Myometrial cell (primary cell): ENCODE measurements at places on chromosomes 6 and 20. TPM values are rescaled to one million over a fixed set of nuclear protein-coding genes. Genes with fewer than 3 reads are reported as not detected.

Gene ULBP1
- 4.3 and 4.8 TPM in 2 replicates for total RNA-seq

Gene GCM1
- total RNA-seq = not detected in 2 replicates

Gene PSORS1C1
- total RNA-seq = 0.18 TPM in 1 of 2 replicates, not detected in the other

Gene KCNB1
- 0.29 TPM in 1 of 2 replicates, not detected in the other for total RNA-seq

Gene CCN5
- total RNA-seq = not detected in 2 replicates

Gene FAM162B
- 3.2 and 7.8 TPM in 2 replicates for total RNA-seq

Gene PCSK2
- total RNA-seq = not detected in 2 replicates

Gene TNFRSF6B
- 250 and 261 TPM in 2 replicates for total RNA-seq

Gene ZSCAN31
- 6.2 and 7.2 TPM in 2 replicates for total RNA-seq

Gene XRN2
- 91.8 and 96.6 TPM in 2 replicates for total RNA-seq

Gene ABT1
- total RNA-seq = 11.2 and 19.0 TPM in 2 replicates

Gene LGSN
- not detected in 2 replicates for total RNA-seq

Gene RARS2
- total RNA-seq = 34.6 and 38.5 TPM in 2 replicates

Gene PACSIN1
- total RNA-seq = not detected in 2 replicates

Gene LPA
- not detected in 2 replicates for total RNA-seq

Gene OPN5
- total RNA-seq = not detected in 2 replicates

Gene NELFCD
- 57.8 and 70.3 TPM in 2 replicates for total RNA-seq

Gene LTB
- total RNA-seq = not detected in 2 replicates

Gene OR10C1
- not detected in 2 replicates for total RNA-seq

Gene HTR1E
- not detected in 2 replicates for total RNA-seq

Gene SOBP
- 0.53 and 1.2 TPM in 2 replicates for total RNA-seq

Gene SLC22A1
- total RNA-seq = not detected in 2 replicates

Gene C6orf15
- not detected in 2 replicates for total RNA-seq

Gene SYTL3
- 3.2 and 3.5 TPM in 2 replicates for total RNA-seq

Gene WFDC2
- total RNA-seq = not detected in 2 replicates

Gene KIF25
- 0.71 TPM in 1 of 2 replicates, not detected in the other for total RNA-seq

Gene SRSF12
- not detected in 2 replicates for total RNA-seq

Gene TRIM40
- total RNA-seq = not detected in 2 replicates

Gene ISM1
- total RNA-seq = not detected in 2 replicates

Gene CNBD2
- 2.0 and 3.5 TPM in 2 replicates for total RNA-seq

Gene ULBP2
- 8.1 and 10.6 TPM in 2 replicates for total RNA-seq

Gene STK4
- 15.0 and 20.2 TPM in 2 replicates for total RNA-seq

Gene DEFB119
- total RNA-seq = not detected in 2 replicates

Gene DYNLT2
- 0.35 and 1.7 TPM in 2 replicates for total RNA-seq

Gene CYP24A1
- not detected in 2 replicates for total RNA-seq

Gene PDYN
- total RNA-seq = not detected in 2 replicates

Gene CPNE5
- total RNA-seq = not detected in 2 replicates

Gene ASF1A
- total RNA-seq = 16.4 and 24.3 TPM in 2 replicates

Gene C4A
- 5.0 and 8.1 TPM in 2 replicates for total RNA-seq

Gene ZC3H12D
- under 0.01 TPM in 1 of 2 replicates, not detected in the other for total RNA-seq

Gene LRRC73
- 0.89 TPM in 1 of 2 replicates, not detected in the other for total RNA-seq
